ENCODE measurements at places on chromosomes 5 and 9. TPM values are rescaled to one million over a fixed set of nuclear protein-coding genes. Genes with fewer than 3 reads are reported as not detected.
A peak's percentile ranks its signal among the peaks of the same experiment; 100 is the strongest.

DNA sequence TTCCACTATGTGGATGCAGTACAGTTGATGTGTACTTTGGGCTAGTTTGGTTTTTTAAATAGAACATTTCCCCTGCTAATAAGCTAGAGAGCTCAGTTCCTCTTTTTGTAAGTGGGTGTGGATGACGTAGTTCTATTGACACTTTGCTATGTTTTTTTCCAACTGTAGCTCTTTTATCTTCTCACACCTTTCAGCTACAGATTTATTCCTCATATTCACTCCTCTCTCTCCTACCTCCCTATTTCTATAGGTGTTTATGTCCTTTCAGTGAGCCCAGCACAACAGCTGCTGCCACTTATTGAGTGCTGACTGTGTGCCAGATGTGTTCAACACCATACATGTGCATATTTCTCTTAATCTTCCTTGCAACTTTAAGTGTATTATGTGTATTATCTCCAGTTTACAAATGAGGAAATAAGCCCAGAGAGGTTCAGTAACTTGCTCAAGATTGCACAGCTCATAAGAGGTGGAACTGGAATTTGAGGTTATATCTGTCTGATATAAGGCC, 215.7 kb downstream of the SEMA6A start:
- DNase-seq, result no peak

IL33 gene
- 152 TPM for total RNA-seq

DNA sequence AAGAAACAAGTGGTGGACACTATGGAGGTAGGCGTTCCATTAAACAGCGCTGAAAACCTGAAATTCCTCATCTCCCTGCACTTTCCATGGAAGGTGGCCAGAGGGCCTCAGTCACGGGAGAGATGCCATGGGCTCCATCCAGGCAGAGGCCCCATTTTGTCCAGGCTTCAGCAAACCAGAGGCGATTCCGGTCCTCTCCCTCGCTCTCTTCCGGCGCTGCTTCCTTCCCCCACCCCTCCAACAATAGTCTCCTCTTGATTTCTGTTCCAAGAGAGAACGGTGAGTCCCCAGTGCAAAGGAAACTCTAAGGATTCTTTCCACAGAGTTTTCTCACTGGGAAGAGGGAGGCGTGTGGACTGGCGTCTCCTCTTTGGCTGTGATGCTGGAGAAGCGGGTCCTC, 7.5 kb downstream of the ZNF366 start:
- peak; percentile 33 for DNase-seq

DNA sequence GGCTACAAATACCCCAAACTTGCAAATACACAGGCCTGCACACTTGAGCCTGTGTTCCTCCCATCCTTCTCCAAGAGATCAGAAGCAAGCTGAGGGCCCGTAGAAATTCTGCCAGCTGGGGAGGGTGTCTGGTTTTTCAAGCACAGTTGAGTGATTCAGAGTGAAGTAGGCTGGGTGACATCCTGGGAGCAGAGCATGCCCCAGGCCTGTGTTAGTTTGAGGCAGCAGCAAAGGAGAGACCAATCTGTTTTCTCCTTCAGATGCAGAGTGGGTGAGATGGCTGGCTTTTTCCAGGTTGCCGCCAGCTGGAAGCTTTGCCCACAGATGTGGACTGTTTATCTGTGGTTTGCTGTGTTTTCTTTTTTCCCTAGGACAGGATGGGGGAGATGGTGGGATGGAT, 63.1 kb downstream of the RCL1 start:
- no peak for DNase-seq

- peak; percentile 92 for DNase-seq
Measured at GRCh38 chr9:136545965-136546696, at the start of gene NOTCH1. NOTCH1 (minus strand) TSS chr9:136546048; CDS start chr9:136545786, 262 bp downstream.
